ENCODE measurements at places on chromosomes 11 and 22. TPM values are rescaled to one million over a fixed set of nuclear protein-coding genes. Genes with fewer than 3 reads are reported as not detected.

GLYAT gene
- total RNA-seq: not detected

PGA4 gene
- not detected for total RNA-seq

CHRNA10 gene
- total RNA-seq: 3.7 TPM

OR52B4 gene
- total RNA-seq: not detected

Data from T-helper 2 cell treated with Interferon-gamma antibody and Interleukin-4, amounts not matched to agents 100 ng/mL and 5 ng/mL, for 36 hours (primary cell).